ENCODE measurements at places on chromosomes 1 and 21. TPM values are rescaled to one million over a fixed set of nuclear protein-coding genes. Genes with fewer than 3 reads are reported as not detected.
A peak's percentile ranks its signal among the peaks of the same experiment; 100 is the strongest.

- peaks cover 2% of the 10 kb centered on the region for H3K36me3 ChIP-seq
- no peaks in the 10 kb centered on the region for H3K27me3 ChIP-seq
- H3K4me1 ChIP-seq: no peaks in the 10 kb centered on the region
- H3K27ac ChIP-seq: no peak overlapping the region
These were observed 18.8 kb downstream of the WNT9A start for GRCh38 chr1:227928811-227929375.

RAP1GAP gene
- total RNA-seq: 1.8 TPM

- H3K27me3 ChIP-seq: no peaks in the 10 kb centered on the region
- no peak overlapping the region for H3K27ac ChIP-seq
- peaks cover 40% of the 10 kb centered on the region for H3K36me3 ChIP-seq
These were observed 104.3 kb downstream of the LACTBL1 start for GRCh38 chr1:22868331-22868730.

DNA sequence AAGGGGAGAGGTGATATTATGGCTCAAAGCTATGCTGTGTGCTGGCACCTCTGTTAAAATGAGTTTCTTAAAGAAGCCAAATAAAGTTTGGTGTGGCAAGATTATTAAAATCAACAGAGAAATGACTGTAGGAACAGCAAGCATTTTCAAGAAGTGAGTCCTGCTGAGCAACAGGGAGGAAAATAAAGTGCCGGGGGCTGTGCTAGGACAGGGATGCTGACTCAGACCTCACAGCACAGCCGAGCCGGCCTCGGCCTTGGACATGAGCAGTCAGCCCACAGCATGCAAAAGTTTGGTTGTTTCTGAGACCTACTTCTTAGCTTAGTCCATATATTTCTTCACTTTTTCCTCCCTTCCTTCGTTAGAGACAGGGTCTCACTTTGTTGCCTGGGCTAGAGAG is 19.2 kb downstream of the CNIH3 start:
- H3K4me3 ChIP-seq: no peak overlapping the region
- no peaks in the 10 kb centered on the region for H3K36me3 ChIP-seq
- DNase-seq: no peak
- H3K27ac ChIP-seq: peak overlapping the region; percentile 50
- H3K27me3 ChIP-seq: no peaks in the 10 kb centered on the region

GRCh38 chr1:205032508-205032907 is 10.5 kb upstream of the CNTN2 start:
- no peaks in the 10 kb centered on the region for H3K4me1 ChIP-seq
- DNase-seq: peak; percentile 64
- no peaks in the 10 kb centered on the region for H3K36me3 ChIP-seq
- no peak overlapping the region for H3K27ac ChIP-seq
- H3K27me3 ChIP-seq: peaks cover 55% of the 10 kb centered on the region

FABP3 gene
- total RNA-seq: 51.8 TPM

SLC1A7 gene
- not detected for total RNA-seq

SPOCD1 gene
- 7.3 TPM for total RNA-seq

AMPD1 gene
- not detected for total RNA-seq

FAM72D gene
- total RNA-seq: 0.44 TPM

BEND5 gene
- 2.2 TPM for total RNA-seq

DNA sequence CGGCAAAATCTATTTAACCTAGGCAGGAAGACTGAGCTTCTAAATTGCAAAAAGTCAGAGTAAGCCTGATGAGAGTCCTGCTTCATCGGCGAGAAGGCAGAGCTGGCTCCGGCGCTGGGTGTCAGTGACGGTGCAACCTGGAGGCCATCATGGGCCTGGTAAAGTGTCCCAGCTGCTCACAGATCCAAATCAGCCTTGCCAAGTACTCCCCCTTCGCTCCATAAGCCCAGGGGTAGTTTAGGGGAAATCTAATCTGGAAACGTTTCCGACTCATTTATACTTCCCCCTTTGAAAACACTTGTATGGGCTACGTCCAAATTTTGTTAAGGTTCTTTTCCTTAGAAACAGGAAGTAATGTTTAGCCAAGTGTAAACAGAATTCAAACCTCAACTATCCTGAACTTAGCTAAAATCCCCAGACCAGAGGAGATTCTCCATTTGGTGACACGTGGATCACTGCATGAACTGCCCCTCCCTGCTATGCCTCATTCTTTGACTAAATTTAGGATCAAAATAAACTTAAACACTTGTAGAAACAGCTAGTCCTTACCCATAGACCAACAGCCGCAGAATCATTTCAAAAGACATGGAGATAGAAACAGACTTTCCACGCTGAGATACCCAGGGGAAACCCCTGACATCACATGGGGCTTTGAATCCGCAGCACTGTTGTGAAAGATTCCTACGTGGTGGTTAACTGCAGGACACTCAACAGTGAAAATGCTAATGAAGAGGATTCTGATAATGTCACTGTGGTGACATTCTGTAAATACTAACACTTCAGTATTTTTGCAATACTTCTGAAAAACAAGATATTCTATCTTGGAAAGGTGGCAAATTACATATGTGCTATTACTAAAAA is 172.7 kb downstream of the TGFBR3 start:
- no peaks in the 10 kb centered on the region for H3K27me3 ChIP-seq
- DNase-seq: no peak
- H3K36me3 ChIP-seq: no peaks in the 10 kb centered on the region
- no peak overlapping the region for H3K4me3 ChIP-seq
- H3K27ac ChIP-seq: no peak overlapping the region

CFH gene
- total RNA-seq: 24.0 TPM

DNA sequence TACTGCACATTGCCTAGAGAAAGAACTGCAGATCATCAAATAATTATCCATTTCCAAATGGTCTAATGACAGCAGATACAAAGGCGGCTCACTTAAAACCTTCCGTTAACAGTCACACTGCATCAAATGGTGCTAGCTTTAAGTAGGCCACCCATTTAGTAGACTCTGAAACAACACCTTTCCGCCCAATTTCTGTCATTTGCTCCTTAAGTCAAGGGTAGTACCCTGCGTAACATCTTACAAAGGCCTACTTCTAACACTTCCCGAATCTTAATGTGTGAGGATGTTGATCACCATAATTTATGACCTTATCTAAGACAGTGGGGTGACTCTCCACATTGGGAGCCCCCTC is 692 bp upstream of the RALGPS2 start:
- peak overlapping the region; percentile 24 for H3K27ac ChIP-seq
- no peak for DNase-seq
- H3K36me3 ChIP-seq: no peaks in the 10 kb centered on the region
- peak overlapping the region; percentile 77 for H3K4me3 ChIP-seq
- H3K4me1 ChIP-seq: peaks cover 12% of the 10 kb centered on the region
- H3K27me3 ChIP-seq: no peaks in the 10 kb centered on the region

OR2L5 gene
- total RNA-seq: not detected

- DNase-seq: no peak
- H3K4me3 ChIP-seq: no peak overlapping the region
- H3K27me3 ChIP-seq: no peaks in the 10 kb centered on the region
- H3K27ac ChIP-seq: no peak overlapping the region
- H3K36me3 ChIP-seq: peaks cover 2% of the 10 kb centered on the region
These were observed 40.2 kb downstream of the WNT9A start for GRCh38 chr1:227907439-227908015.

KLHDC9 gene
- total RNA-seq: 1.6 TPM

SV2A gene
- total RNA-seq: 15.3 TPM

OR2L8 gene
- not detected for total RNA-seq

DNA sequence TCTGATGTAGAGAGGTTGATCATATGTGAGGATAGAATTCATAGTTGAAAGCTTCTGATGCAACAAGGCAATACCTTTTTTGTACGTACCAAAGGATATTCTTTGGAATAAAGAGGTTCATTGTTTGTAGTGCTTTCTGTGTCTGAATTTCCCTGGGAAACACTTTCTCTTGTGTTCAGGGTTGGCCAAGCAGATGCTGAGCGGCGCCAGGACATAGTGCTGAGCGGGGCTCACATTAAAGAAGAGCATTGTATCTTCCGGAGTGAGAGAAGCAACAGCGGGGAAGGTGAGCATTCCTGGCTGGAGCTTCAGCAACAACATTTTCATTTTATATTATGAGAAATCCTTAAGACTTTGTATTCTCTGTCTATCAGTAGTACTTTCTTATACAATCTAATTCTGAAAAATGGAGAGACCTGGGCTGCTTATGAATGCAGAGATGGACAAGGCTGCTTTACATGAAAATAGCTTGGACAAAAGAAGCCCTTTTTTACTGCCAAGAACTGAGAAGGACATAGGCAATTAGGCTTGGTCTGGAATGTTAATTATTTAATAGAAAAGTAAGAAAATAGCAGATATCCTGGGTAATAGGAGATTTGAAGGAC is 85.2 kb downstream of the KIF1B start:
- peak overlapping the region; percentile 22 for H3K27ac ChIP-seq
- H3K27me3 ChIP-seq: no peaks in the 10 kb centered on the region
- DNase-seq: no peak
- no peak overlapping the region for H3K4me3 ChIP-seq

GRCh38 chr21:32189688-32190483 is 89.0 kb downstream of the MIS18A start:
- DNase-seq: no peak
- H3K4me3 ChIP-seq: no peak overlapping the region
- peaks cover 28% of the 10 kb centered on the region for H3K27me3 ChIP-seq

DNA sequence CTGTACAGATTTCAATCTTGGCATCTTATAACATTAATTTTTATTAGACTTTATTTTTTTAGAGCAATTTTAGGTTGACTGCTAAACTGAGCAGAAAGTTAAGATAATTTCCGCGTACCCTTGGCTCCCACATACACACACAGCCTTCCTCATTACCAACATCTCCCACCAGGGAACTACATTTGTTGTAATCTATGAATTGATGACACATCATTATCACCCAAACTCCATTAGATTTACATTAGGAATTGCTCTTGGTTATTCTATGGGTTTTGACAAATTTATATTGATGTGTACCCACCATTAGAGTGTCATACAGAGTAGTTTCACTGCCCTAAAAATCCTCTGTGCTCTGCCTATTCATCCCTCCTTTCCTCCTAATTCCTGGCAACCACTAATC is 56.4 kb upstream of the GRIK3 start:
- no peaks in the 10 kb centered on the region for H3K36me3 ChIP-seq
- no peak overlapping the region for H3K27ac ChIP-seq
- H3K4me1 ChIP-seq: no peaks in the 10 kb centered on the region
- peaks cover 2% of the 10 kb centered on the region for H3K27me3 ChIP-seq

- H3K4me1 ChIP-seq: peaks cover 21% of the 10 kb centered on the region
- no peak for DNase-seq
- no peaks in the 10 kb centered on the region for H3K27me3 ChIP-seq
- H3K27ac ChIP-seq: peak overlapping the region; percentile 35
- no peaks in the 10 kb centered on the region for H3K36me3 ChIP-seq
These were observed 71.6 kb downstream of the CD2 start for GRCh38 chr1:116825720-116826438.

Measured in chondrocyte (in vitro differentiated cells).